Effector CD8-positive, alpha-beta T cell (primary cell): ENCODE measurements at places on chromosomes 6 and 20.

GRCh38 chr20:63495741-63496595 is 2.9 kb downstream of the EEF1A2 start:
- DNase-seq, result peak; percentile 74

- DNase-seq, result no peak
Observed at GRCh38 chr20:1568163-1568490, 10.6 kb upstream of the SIRPD start.

- no peak for DNase-seq
Observed at GRCh38 chr6:70370496-70370895, 42.8 kb upstream of the FAM135A start.

DNA sequence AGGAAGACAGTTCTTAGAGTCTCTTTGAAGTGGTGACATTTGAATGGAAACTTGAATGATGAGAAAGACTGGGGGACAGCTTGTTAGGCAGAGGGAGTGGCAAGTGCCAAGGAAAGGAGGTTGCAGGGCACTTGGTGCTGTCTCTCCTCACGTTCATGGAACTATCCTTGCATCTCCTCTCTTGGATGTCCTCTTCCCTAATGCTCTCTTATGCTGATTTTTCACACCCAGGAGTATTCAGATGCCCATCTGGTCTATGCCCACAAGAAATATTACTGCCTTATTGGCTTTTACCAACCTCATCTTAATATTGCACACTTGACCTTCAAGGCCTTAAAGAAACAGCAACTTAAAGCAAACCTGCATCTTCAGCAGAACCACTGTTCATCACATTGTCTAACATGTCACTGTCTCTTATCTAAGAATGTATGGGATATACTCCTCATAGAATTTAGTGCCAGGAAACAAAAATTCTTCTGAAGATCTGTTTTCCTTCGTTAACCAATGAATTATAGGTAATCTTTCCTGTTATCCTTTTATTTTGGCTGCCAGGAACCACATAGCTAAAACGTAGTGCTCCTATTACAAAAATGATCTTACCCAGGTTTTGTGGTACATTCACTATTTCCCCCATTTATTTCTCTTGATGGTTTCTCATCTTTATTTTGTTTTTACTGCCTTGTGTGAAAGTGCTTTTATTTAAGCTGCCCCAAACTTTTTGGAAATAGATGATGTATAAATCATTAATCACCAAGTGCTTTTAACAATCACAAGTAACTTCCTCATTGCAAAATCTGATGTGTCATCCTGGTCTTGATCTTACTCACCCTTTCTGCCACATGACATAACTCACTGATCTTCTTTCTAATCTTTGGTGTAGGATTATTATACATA is 12.8 kb downstream of the RGS17 start:
- DNase-seq, result no peak

DNA sequence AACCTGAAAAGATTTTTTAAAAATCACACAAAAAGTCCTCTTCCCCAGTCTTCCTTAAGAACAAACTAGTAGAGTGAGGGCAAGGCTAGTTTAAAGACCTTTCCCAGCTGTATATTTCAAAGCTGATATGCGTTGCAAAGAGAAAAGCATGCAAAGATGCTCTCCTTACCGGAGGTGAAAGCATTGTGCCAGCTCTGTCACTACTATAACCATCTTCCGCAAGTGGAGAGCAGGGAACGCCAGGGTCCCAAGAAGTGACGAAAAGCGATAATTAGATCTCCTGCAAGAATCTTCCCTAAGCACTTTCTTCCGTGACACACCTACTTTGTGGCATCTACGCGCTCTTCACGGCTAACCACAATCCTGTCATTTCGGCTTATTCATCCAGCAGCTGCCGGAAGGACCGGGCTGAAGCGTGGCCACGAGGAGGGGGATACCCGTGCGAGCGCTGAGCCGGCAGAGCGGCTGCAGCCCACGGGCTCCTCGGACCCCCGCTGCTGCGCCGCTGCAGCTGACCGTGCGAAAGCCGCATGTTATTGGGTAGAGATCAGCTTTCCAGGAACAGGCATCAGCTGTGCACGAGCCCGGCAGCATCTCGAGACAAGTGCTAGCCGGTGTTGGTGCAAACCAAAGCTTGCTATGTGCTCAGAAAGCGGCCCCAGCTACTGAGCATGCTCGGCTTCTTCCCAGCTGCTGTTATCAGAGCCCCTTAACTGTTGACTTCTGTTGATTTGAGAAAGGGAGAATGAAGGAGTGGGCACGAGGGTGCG is 57.2 kb upstream of the ARHGAP18 start:
- peak; percentile 8 for DNase-seq

- DNase-seq, result no peak
Observed at GRCh38 chr6:90004511-90004910, 110.2 kb downstream of the GJA10 start.

DNA sequence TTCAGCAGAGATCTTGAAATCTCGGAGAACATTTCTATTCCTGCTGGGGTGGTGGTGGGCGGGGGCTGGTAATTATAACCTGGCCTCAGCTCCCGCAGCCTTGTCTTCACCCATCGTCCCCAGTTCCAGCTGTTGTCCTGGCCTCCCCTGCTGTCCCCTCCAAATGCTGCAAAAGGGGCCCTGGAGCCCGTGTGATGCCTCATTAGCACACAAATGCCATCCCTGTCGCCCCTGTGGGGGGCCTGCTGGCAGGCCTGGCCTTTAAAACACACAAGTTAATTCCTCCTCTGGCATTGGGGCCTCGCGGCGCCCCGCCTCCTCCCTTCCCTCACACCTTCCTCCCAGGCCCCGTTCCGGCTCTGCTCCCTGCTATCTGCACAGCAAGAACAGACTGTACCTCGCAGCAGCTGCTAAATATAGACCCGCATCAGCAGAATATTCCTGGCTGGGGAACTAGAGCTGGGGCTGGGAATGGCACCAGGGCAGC is 85.7 kb downstream of the CDH22 start:
- DNase-seq, result no peak

GRCh38 chr20:23625236-23625964 is 12.4 kb downstream of the CST3 start:
- DNase-seq, result no peak

DNA sequence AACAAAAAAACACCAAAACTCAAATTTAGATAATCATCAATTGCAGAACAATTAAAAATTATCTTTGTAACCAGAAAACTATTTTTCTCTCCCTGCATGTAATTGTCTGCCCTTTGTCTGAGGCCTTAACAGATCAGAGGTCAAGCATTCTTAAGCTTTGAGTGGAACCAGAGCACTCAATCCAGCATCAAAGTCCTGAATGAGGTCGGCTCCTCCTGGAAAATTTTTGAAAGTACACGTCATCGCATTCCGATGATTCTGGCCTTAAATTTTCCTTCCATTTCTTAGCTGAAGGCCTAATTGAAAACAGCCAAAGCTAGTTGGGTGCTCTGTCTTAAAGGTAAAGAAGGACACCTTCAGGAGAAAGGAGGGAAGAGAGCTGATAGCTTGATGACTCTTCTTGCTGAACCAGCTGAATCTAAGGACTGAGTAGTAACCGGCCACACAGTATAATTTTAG is 510.2 kb upstream of the SULF2 start:
- no peak for DNase-seq

GRCh38 chr6:107555449-107555848 is 65.5 kb downstream of the SOBP start:
- no peak for DNase-seq

- DNase-seq, result no peak
Observed at GRCh38 chr20:61014491-61014890, 237.6 kb upstream of the CDH4 start.

GRCh38 chr6:111301946-111302345 is 181.1 kb downstream of the REV3L start:
- no peak for DNase-seq

DNA sequence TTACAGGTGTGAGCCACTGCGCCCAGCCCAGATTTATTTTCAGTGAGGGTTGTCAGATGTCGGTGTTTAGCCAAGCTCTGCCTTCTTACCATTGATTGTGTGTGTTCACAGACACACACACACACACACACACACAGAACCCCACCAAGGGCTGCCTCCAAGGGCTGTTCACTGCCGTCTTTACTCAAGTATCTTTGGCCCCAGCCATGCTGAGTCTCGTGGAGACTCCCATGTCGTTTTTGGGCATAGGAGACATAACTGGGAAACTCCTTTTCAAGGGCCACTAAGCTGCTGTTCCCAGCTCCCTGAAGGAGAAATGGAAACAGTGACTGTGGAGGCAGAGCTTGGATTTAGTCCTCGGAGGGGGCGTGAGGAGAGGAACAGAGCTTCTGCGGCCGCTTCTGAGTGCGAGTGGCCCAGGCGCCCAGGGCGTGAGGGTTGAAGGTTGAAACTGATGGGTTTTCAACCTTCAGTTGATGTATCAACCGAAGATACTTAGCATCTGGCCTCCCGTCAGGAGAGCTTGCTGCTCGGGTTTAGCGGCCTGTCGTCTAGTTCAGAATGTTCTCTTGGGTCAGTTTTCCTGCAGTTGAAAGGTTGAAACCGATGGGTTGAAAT is 243.6 kb downstream of the TTLL2 start:
- DNase-seq, result no peak

- no peak for DNase-seq
Observed at GRCh38 chr6:133424359-133424758, 183.2 kb downstream of the EYA4 start.

GRCh38 chr20:1734269-1734858 is 76.8 kb upstream of the SIRPG start:
- DNase-seq, result no peak

GRCh38 chr20:35663516-35664465 is 909 bp downstream of the CPNE1 start:
- peak; percentile 46 for DNase-seq

- DNase-seq, result no peak
Observed at GRCh38 chr6:37303891-37304503, 46.1 kb upstream of the TMEM217 start.

- DNase-seq, result no peak
Observed at GRCh38 chr20:40900666-40901215, 127.9 kb upstream of the TOP1 start.

DNA sequence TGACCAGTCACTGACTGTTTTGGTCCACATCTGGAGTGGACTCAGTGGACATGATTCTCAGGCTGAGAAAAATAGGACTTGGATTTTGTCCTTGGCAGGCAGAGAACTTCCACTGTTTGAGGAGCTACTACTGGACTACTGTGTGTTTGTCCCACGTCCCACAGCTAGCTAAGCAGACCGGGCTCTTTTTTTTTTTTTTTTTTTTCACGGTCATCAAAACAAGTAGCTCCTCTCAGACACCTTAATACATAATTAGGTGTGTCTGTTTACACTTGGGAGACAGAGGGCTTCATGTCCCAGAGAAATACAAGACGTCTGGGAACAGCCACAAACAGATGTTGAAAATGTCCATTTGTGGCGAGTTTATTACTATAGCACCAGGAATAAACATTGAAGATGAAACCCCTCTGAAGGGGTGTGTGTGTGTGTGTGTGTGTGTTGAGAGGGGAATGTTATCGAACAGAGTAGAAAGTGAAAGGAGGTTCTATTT is 155.0 kb upstream of the SUPT3H start:
- DNase-seq, result no peak

DNA sequence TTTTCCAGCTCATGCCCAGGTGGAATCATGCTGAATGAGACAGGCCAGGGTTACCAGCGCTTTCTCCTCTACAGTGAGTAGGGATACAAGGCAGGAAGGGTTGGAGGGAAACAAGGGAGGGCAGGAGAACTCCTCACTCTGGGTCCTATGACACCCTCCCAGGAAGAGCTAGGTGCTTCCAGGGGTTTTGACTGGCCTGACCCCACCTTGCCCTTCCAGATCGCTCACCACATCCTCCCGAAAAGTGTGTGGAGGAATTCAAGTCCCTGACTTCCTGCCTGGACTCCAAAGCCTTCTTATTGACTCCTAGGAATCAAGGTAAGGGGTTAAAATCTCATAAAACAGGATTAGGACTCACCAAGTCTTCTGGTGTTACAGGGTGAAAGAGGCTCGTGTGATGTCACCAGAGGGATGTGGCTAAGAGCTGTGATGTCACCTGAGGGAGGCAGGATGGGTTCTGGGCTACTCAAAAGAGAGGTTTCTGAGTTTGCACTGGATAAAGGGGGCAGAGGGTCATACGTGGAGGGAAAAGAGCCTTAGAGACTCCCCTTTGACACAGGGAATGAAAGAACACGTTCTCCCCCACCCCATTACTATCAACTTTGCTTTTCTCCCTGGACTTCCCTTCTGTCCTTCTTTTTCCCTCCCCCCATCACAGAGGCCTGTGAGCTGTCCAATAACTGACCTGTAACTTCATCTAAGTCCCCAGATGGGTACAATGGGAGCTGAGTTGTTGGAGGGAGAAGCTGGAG is 1.9 kb downstream of the APOM start:
- no peak for DNase-seq

DNA sequence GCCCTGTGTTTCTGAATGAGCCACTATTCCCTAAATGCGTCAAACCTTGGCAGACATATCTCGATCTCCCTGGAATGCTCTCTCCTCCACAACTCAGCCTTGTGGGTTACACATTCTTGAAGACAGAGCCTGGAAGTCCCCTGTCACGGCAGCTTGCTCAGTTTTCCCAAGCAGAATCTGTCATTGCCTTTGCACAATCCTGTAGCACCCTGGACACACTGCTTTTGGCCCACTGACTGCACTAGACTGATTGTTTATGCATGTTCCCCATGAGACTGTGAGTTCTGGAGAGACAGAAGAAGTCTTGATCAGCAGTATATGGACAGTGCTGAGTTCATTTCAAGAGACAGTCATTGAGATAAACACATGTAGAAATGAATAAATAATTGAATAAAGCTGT is 406.7 kb downstream of the CD83 start:
- no peak for DNase-seq

DNA sequence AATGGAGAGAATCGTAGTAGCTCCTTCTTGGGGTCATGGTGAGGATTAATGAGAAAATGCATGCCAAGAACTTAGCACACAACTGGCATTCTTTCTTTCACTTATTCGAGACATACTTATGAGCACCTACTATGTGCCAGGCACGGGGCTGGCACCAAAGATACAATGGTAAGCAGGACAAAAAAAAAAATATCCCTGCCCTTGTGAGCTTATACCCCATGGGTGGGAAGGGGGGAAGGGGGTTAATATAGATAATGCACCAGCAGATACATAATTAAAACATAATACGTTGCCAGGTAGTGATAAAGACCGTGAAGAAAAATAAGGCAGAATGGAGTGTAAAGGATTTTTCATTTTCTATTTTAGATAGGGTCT is 8.3 kb downstream of the SLC13A3 start:
- DNase-seq, result no peak

GRCh38 chr6:68252632-68253031 is 382.4 kb upstream of the ADGRB3 start:
- DNase-seq, result no peak

DNA sequence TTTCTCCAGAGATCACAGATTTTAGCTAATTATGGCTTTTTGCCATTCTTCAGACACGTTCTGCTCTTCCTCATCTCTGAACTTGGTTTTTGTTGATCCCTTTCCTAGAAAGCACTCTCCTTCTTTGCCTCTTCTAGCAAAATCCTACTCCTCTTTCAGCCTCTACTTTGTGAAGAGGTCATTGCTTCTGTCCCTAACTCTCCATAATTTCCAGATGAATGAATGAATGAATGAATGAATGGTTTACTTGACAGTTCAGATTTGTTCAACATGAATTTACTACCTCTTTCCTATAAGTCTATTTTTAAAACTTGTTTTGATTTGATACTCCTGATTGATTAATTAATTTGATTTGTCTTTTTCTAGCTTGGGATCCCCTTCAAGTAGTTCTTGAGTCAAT is 94.0 kb upstream of the IFNGR1 start:
- DNase-seq, result no peak

- DNase-seq, result no peak
Observed at GRCh38 chr6:43593938-43594337, 18.0 kb downstream of the POLH start.
